ENCODE measurements at places on chromosomes 13 and 19.
A peak's percentile ranks its signal among the peaks of the same experiment; 100 is the strongest.

DNA sequence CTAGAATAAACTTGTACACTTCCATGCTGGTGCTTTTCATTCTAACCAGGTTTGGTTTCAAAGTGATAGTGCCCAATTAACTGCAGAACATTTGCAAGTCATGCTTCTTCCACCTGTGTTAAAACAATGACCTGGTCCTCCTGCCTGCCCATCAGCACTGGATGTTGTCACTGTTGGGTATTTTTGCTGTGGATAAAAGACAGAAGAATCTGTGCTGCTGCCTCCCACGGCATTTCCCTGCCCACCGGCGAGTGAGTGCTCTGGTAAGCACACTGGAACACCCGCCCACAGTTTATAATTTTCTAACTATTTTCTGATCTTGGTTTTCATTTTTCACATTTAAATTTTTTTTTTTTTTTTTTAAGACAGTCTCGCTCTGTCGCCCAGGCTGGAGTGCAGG, 2.3 kb upstream of the AKAP8 start:
- ATAC-seq: no peak

- no peak for ATAC-seq
These were observed 113.2 kb downstream of the HSPH1 start for GRCh38 chr13:31048521-31048920.

GRCh38 chr19:1131718-1132551, 28.1 kb downstream of the GPX4 start:
- no peak for ATAC-seq

GRCh38 chr19:7811989-7812388, 18.0 kb upstream of the EVI5L start:
- ATAC-seq: no peak

DNA sequence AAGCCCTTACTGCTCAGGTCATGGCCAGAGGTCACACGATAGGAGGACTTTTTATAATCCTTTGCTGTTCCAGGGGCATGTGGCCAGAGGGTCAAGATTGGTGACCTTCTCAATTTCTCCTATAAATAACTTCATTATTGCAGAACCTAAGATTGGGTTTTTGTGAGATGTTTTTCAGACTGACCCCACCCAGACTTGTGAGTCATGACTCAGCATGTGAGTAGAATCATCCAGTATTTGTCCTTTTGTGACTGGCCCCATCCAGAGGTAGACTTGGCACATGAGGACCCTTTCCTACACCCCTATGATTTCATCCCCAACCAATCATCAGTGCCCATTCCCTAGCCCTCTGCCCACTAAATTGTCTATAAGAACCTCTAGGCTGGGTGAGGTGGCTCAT, 84.5 kb upstream of the ABCC4 start:
- no peak for ATAC-seq

DNA sequence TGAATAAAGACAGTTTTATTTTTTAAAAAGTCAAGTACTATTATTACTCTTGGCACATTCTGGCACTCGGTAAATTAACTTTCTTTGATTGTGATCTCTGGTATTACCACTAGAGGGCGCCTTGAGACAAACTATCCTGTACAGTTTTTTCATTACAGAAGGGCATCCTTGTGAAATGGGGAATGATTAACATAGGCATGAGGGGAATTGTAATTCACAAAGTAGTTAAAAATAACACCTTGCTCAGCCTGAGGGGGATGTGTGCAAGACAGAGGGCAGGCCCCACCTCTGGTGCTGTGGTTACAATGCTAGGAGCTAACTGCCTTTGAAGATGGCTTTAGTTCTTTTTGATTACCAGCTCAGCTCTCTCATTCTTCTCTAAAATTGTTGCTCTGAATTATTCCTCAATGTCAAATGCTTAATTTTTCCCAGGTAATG, 24.2 kb upstream of the C1QTNF9B start:
- ATAC-seq: peak; percentile 75

DNA sequence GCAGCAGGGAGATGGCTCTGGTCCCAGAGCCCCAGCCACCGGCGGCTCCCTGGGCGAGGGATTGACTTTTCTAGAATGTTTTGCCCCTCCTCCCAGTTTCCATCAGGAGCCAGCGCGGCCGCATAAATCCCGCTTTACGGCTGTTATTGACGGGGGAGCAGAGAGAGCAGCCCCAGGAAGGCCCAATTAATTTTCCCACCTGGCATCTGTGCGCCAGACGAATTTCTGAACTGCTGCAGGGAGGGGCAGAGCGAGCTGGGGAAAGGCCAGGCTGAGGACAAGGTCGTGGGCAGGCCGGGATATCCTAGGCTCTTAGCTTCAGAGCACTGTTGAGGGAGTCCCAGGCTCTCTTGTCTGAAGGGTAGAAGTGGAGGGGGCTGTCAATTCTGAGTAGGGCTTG, 24.7 kb downstream of the ZNRF4 start:
- peak; percentile 18 for ATAC-seq

- ATAC-seq: no peak
These were observed 44.0 kb downstream of the FLT3 start for GRCh38 chr13:28056426-28056825.

DNA sequence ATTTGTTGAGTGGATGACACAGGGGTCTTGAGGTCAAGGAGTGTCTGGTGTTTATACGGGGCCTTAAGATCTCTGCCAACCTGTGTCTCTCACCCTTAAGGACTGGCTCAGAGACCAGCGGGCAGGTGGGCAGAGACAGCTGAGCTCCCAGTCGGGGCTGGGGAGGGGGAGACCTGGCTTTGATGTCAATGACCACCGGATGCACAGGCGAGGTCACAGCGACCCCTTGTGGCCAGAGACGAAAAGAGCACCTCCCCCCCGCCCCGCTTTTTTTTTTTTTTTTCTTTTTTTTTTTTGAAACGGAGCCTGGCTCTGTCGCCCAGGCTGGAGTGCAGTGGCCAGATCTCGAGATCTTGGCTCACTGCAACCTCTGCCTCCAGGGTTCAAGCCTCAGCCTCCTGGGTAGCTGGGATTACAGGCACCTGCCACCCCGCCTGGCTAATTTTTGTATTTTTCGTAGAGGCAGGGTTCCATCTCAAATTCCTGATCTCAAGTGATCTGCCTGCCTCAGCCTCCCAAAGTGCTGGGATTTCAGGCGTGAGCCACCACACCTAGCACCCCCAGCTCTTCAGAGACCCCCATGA, 12.1 kb upstream of the KLK14 start:
- no peak for ATAC-seq

DNA sequence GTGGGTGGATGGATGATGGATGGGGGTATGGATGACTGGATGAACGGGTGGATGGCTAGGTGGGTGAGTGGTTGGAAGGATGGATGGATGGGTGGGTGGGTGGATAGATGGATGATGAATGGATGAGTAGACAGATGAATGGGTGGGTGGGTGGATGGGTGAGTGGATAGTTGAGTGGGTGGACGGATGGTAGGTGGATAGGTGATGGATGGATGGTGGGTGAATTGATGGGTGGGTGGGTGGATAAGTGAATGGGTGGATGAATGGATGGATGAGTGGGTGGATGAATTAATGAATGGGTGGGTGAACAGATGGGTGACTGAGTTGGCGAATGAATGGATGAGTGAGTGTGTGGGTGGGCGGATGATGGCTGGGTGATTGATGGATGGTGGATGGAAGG, 4.9 kb downstream of the SMIM24 start:
- ATAC-seq: no peak

DNA sequence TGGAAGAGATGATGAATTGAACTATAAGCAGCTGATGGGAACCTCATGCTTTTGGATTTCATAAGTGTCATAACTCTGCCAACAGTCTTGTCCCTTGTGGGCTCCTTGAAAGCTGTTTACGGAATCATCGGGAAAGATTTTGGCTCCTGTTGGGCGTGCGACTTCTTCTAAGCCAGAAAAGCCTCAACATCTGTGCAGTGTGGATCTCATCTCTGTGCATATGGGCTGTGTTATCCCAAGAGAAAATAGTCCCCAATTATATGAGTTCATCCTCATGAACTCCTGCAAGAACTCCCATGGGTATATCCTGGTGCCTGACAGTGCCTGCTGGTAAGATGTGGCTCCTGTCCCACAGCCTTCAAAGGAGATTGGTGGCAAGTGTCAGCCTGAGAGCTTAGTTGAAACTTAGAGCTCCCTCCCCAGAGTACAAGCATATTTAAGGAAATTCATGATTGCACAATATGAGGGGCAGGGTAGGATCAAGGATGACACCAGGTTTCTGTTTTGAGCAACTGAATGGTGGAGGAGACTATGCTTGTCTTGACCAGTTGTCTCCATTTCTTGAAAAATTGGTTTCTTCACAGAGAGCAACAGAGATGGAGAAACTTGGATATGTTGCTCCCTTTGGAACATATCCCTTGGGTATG, 243.5 kb downstream of the ITGBL1 start:
- ATAC-seq: no peak

- ATAC-seq: no peak
These were observed 2.9 kb downstream of the CD37 start for GRCh38 chr19:49338023-49338677.

- ATAC-seq: peak; percentile 65
These were observed 8.2 kb downstream of the SMIM24 start for GRCh38 chr19:3471954-3472655.

DNA sequence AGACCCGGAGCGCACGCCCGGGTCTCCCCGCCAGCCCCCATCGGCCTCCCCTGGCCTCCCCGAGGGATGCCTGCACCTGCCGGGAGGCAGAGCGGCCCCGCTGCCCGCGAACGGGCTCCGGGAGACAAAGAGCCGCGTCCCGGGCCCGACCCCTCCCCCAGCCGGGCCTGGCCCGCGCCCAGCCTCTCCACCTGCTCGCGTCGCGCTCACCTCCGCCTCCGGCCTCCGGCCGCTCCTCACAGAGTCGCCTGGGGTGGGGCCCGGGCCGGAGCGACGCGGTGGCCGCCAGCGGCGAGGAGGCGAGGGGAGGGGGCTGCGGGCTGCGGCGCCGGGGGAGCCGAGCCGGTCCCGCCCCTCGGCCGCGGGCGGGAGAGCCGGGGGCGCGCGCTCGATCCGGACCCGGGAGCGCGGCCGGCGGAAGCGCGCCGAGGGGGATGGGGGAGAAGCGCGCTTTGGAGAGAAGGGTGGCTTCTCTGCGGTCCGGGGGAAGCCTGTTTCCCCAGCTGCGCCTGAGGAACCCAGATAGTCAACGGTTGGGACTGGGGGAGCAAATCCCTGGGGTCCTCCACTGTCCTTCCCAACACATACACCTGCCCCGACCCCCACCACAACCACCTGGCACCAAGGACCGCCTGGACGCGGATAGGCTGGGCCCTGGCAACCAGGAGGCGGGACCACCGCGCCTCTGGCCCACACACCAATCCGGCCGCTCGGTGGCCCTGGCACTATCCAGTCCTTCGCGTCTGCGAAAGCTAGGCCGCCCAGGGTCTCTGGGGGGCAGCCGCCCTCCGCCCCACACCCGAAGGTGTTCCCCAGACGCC, at the start of gene PRR36:
PRR36 (minus strand) TSS at position 315 of the 821 bp plus-strand sequence. CDS start 701 bp downstream, outside the sequence.
- ATAC-seq: peak; percentile 57

DNA sequence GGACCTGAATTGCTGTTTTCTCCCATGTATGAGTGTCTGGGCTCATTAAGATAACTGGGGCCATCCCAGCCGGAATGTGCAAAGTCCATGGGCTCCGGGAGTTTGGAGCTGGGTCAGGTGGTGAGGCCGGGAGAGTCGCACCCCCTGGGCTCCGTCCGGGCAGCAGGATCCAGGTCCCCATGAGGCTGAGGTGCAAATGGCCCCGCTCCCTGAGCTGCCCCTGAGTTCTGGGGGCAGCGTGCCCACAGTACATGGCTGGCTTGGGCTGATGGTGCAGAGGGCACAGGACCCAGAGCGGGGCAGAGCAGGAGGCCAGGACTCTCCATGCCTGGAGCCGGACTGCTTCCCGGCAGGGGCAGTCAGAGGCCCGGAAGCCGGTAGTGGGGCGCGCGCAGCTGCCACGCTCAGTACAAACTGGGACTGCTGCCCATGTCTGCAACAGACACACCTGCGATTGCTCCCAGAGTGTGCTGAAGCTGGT, 136.0 kb downstream of the KDM4B start:
- ATAC-seq: no peak

- no peak for ATAC-seq
These were observed 581.5 kb upstream of the KLF12 start for GRCh38 chr13:74715718-74716117.

DNA sequence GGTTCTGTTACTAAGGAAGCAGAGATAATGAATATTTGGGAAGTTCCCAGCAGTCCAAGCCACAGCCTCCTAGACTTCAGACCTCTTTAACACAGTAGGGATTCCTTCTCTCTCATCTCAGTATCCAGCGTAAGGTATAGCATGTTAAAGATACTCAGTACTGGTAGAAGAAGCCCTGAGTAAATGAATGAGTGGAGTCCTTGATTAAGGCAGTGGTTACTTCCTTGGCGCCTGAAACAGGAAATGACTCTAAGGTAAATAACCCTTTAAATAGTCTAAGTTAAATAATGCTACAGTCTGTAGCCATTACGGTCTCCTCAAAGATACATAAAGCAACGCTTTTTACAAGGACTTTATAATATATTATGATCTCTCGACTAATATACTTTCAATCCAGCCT, 650.8 kb upstream of the MIR17HG start:
- no peak for ATAC-seq

- peak; percentile 94 for ATAC-seq
These were observed 73.8 kb downstream of the MAP4K1 start for GRCh38 chr19:38543807-38544568.

GRCh38 chr13:79742923-79743322, 262.0 kb downstream of the NDFIP2 start:
- no peak for ATAC-seq

DNA sequence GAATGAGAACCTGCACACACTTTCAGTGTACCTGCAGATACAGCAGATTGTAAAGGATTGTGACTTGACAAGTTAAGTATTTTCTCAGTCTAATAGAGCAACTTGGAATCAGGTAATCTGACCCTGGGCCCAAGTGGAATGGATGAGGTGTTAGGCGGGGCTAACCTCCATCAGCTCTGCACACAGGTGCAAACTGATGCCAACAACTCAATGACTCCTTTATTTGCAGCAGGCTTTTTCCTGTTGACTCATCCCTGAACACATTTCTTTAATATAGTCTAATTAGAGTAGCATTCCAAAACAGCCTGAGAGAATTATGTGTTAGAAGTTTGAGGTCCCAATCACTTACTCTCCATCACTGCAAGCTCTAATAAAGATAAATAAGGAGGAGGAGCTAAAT, 48.8 kb downstream of the TPT1 start:
- ATAC-seq: peak; percentile 46

DNA sequence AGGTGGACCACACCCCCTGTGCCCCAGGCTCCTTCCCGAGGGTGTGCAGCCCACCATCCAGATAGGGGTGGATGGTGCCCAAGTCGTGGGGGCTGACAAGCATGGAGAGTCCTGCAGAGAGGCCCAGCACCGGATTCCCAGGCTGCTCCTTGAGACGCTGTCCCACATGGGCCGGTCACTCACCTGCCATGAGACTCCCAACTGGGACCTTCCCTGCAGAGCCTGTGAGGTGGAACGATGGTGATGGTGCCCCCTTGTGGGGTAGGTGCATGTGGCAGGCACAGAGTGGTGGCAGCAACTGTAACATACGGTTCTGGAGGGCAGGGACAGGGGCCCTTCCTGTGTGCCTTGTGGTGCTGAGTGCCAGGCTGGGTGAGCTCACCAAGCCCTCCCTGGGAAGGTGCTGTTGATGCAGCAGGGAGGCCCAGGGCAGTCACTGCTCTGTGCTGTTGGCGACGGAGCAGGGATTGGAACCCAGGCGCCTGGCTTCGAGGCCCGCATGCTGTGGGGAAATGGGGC, 33.1 kb downstream of the PPP1R37 start:
- ATAC-seq: peak; percentile 93
